CD4-positive, alpha-beta T cell treated with Interleukin-10 for 1 hour (primary cell): ENCODE measurements at places on chromosomes 13 and 19.

DNA sequence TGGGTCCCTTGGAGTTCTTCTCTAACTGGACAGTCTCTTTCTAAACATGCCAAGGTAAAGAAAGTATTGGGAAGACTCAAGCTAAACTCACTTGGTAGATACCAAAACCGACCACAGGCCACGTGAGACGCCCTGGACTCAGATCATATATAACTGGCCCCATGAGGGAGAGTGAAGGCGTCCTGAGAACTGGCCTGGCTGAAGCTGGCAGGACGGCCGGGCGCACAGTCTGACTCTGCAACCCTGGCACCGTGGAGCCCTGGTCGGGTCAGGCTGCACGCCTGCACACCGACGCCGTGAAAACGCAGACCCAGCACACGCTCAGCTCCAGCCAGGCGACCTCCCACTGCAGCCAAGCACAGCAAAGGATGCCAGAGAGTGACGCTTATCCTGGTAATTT lies 122.5 kb upstream of the SPACA7 start:
- DNase-seq = no peak

- no peak for DNase-seq
These were observed 524.9 kb downstream of the FGF9 start for GRCh38 chr13:22195726-22196125.

- peak; percentile 40 for DNase-seq
These were observed 60.0 kb upstream of the LRCH1 start for GRCh38 chr13:46492946-46493345.

DNA sequence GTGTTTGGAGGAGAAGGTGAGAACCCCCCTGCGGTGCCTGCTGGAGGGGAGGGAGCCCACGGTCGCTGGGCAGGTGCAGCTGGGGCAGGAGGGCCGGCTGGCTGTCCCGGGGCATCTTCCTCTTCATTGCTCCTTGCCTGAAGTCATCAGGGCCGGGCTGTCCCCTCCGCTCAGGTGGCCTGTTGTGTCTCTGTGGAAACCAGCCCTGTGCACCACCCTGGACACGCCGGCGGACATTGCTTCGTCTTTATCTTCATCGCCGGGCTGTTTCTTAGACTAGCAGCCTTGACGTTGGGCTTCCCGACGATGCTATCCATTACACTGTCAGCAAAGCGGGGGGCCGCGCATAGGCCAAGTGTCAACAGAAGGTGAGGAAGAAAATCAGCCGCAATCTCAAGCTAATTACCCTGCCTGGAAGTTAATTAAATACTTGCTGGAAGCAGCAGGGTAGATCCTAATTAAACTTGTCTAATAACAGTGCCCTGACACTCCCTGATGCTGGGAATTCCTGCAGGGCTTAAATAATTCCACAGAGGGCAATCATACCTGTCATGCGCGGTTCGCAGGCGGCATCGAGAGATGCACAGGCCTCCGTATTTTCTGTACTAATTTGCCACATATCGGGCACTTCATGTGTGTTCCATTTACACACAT lies 111.4 kb upstream of the SOX1 start:
- DNase-seq = no peak

GRCh38 chr19:18274781-18275356 lies 617 bp upstream of the IQCN start:
- peak; percentile 56 for DNase-seq

DNA sequence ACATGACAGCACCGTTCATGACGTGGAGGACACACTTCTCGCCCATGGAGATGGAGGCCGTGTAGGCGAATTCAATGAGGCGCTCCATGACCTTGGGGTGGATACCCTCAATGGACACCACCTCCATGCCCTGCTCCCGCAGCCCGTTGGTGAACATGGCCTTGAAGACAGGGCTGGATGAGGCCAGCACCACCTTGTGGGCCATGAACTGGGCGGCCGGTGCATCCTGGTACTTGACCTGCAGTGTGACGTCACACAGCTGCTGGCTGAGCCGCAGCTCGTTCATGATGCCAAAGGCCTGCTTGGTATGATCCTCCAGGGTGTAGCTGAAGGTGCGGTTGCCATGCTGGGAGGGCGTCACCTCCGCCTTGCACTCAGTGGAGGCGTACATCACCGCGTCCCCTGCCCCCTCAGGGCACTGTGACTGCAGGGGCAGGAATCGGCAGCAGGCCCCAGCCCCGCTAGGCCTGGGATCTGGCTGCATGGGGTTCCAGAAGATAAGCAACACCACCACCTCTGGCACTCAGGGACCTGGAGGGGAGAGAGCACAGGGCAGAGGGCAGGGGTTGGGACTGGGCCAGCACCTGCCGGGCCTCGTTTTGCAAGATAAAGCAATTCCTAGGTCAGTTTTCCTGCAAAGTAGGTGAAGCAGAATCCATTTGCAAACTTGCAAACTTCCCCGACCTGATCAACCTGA lies 3.5 kb downstream of the KEAP1 start:
- DNase-seq = no peak

GRCh38 chr19:48970923-48971395 lies 5.8 kb downstream of the FTL start:
- DNase-seq = peak; percentile 83

GRCh38 chr13:39405596-39406205 lies 197.3 kb downstream of the LHFPL6 start:
- DNase-seq = no peak

DNA sequence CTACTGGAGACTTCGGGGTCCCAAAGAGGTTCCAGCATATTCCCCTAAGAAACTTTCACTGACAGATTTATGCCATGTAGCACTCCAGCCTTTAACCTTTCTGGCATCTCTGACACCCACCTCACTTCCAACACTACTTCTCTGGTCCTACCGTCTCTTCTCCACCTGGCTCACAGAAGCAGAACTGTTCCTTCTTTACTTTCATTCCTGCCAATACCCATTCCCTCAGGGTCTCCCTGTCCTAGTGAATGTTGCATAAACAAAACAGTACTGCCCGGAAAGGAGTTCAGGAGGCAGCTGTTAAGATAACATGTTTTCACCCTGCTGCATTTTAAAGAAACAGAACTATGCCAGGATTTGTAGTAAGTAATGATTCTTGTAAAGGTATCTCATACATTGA lies 136.0 kb upstream of the MIR17HG start:
- no peak for DNase-seq

DNA sequence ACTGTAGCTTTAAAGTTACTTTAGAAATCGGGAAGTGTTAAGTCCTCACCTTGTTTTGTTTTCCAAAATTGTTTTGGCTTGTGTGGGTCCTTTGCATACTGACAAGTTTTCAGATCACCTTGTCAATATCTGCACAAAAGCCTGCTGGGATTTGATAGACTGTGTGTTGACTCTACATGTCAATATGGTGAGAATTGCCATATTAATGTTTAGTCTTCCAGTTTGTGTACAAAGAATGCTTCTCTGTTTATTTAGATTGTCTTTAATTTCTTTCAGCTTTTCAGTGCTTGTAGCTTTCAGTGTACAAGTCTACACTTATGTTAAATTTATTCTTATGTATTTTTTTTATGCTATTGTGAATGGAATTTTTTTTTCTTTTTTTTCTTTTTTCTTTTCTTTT lies 50.2 kb downstream of the SIPA1L3 start:
- DNase-seq = no peak

DNA sequence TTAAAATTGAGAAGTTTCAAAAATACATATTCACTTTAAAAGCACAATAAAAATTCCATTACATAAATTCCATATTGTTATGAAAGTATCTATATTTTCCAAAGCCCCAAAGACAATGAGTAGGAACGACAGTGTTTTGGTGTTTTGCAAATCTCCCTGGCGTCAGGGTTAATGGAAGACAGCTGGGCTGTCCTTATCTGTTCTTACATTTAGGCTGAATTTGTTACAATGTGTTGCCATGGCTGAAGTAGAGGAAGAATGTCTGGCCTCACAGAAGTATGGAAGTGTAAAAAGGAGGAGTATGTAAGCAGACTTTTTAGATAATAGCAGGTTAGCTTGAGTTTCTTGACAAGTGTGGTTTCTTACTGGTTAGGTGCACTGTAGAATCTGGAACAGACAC lies 124.4 kb upstream of the SPATA13 start:
- no peak for DNase-seq

DNA sequence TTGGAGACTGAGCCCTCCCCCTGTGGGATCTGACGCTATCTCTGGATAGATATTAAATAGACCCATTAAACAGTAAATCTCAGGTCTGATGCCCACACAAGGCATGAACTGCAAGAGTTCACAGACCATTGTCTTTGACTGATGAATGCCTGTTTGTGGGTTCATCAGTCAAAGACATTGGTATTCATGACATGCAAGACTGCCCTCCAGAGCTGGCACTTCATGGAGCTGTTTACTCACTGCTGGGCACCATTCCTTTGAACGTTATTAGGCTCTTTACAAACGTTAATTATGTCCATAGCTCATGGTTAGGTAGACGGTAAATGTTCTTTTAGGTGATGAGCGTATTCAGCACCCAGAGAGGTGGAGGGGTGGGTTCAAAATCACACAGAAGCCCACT lies 111.8 kb upstream of the PABPC3 start:
- DNase-seq = no peak

- no peak for DNase-seq
These were observed 29.6 kb downstream of the ADPRHL1 start for GRCh38 chr13:113423520-113424163.

DNA sequence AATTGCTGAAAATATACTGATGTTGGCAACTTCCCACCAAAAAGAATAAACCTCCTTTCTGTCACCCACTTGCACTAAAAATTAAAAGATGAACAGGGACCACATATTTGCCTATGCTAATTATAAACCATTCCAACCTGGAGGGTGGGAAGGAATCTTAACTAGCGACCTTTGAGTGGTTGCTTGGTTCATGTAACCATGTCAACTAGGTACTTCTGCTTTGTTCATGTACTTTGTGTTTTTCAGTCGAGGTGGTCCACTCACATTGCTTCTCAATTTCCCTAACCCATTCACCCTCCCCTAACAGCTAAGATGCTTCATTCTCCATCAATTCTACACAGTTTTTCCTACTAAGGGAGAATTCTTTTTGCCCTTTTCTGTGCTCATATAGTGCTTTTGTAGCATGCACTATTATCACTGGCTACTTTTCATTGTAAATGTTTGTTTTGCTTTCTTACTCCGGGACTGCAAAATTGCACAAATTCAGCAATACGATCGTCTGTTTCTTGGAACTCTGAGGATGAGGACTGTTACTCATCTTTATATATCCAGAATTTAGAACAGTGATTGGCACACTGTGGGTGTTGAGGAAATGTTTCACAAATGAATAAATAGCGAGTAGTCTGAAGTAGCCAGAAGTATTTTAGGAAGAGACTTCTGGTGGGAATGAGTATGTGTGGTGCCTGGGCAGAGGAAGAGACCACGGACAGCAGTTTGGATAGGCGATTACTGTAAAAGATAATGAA lies 187.5 kb downstream of the GPC6 start:
- no peak for DNase-seq

DNA sequence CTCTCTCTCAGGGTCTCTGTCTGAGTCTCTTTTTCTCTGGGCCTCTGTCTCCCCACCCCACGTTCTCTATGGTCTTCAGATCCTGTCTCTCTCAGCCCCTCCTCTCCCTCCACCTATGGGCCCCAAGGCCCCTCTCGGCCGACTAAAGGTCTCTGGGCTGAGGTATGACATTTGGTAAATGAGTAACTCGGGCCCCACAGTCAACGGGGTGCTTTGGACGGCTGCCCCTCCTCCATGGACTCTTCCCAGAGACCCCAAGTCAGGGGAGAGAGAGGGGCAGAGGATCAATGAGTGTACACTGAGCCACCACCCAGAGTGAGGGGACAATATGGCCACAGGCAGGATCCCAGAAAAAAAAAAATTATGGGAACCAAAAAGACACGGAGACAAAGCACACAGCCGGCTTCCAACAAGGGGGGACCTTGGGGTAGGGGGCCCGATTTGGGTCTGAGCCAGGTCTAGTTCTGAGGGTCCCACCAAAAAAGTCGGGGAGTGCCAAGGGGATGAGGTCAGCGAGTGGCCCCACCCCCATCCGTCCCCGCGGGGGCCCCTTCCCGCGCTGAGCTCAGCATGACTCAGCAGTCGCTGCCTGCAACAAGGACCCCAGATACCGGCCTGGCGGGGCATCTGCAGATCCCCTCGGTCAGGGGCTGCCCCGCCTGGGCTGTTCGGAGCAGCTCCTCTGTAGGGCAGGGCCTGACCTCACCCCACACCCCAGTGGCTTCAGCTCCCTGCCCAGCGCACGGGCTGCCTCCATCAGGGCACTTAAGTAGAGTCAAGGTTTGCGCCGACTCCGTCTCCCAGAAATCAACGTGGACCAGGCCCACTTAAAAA lies 1.5 kb upstream of the FTL start:
- DNase-seq = peak; percentile 61

DNA sequence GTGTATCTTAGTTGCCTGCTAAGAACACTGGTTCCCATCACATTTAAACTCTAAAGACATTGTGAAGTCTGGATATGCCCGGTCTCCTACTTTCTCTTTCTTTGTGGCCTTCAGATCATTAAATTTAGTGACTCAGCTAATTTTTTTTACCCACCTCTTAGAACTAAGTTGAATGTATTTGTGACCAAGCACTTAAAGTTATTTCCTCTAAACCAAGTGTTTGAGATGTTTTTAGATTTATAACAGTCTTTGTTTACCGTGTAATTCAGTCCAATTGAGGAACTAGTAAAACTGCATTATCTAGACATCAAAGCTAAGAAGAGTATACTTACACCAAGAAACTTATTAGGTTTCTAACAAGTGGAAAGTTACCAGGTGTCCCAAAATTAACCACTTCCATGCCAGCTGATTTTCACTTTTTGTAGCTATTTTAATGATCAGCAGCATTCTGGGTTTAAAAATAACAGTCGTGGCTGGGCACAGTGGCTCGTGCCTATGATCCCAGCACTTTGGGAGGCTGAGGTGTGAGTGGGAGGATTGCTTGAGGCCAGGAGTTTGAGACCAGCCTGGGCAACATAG lies 53.1 kb downstream of the ARHGAP35 start:
- DNase-seq = peak; percentile 10

DNA sequence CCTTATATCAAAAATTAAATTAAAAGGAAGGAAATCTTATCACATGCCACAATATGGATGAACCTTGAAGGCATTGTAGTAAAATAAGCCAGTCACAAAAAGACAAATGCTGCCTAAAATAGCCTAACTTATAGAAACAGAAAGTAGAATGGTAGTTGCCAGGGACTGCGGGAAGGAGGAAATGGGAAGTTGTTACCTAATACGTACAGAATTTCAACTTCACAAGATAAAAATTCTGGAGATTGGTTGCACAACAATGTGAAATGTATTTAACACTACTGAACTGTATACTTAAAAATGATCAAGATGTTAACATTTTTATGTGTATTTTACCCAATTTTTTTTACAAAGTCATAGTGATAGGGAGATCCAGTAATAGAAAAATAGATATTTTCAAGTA lies 10.2 kb upstream of the N4BP2L2 start:
- no peak for DNase-seq
